ENCODE measurements at places on chromosomes 6 and 20.
A peak's percentile ranks its signal among the peaks of the same experiment; 100 is the strongest.

DNA sequence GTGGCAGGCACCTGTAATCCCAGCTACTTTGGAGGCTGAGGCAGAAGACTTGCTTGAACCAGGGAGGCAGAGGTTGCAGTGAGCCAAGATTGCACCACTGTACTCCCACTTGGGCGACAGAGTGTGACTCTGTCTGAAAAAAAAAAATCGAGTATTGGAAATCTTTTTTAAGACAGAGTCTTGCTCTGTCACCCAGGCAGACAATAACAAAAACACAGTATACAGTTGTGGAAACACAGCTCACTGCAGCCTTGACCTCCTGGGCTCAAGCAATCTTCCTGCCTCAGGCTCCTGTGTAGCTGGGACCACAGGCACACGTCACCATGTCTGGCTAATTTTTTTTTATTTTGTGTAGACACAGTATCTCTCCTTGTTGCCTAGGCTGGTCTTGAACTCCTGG, 15.0 kb downstream of the NANP start:
- no peak for DNase-seq

DNA sequence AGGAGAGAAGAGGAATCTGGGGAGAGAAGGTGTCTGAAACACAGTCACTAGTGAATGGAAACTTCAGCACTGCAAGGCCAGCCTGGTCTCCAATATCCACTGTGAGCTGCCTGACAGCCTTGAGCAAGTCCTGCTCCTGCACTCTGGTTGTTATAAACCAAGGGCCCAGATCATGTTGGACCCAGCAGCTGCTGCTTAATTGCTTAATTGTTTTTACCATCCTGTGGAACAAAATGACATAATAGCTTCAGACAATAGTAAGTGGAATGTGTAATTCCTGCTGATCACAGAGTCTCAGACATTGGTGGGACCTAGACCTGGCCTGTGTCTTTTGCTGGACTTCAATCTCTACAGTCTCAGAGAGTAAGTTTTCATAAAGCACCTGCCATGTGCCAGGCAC, 833.7 kb downstream of the TFAP2A start:
- no peak for DNase-seq

- no peak for DNase-seq
These were observed 37.1 kb downstream of the IGF2R start for GRCh38 chr6:160005861-160006540.

DNA sequence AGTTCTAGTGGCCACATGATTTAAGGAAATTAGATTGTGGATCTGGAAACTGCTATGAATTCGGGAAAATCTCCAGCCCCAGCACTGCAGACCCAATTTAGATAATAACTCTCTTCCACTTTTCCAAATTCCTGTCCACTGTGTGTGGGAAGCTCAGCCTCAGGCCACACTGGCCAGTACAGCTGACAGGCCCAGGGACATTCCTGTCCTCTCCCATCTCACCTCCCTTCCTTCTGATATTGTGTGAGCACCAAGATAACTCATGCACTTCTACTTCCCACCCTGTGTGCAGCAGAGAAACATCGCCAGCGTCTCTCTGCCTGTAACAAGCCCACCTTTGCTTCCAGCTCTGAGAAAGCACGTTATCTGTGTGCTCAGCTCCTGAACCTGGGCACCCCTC, 145.1 kb upstream of the RREB1 start:
- no peak for DNase-seq

GRCh38 chr20:45852326-45852725, 4.9 kb downstream of the ACOT8 start:
- no peak for DNase-seq

DNA sequence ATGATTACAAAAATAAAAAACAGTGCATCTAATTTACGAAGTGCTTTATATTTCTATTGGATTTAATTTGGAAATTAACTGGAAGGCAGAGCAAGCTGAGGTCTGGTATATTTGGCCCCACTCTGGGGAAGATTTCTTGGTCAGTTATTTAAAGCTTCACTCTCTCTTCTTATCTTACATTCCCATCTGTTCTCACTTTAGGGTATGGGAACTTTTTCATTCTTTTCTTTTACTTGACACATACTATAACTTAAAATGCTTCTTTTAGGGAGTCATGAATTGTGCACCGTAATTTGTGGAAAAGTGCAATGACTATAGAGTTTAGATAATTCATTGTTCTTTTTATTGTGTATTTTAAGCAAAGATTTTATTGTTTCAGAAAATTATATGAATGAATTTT, 170.4 kb downstream of the BCKDHB start:
- no peak for DNase-seq

- DNase-seq, result no peak
These were observed 759 bp downstream of the CRISP3 start for GRCh38 chr6:49743429-49743828.

DNA sequence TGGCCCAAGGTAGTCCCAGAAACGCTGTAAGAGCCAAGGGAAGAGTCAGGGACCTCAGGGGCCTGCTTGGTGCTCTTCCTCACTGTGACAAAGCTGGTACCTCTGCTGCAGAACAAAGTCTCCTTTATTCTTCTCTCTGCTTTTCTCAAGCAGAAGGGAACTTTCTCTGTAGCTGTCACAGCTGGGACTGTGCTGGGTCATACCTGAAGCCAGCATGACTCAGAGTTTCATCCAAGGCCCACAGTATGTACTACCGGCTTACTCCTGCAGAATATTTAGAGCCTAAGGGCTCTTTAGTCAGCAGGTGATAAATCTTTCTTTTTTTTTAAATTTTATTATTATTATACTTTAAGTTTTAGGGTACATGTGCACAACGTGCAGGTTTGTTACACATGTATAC, 183.2 kb downstream of the TINAG start:
- DNase-seq, result no peak

- DNase-seq, result no peak
These were observed 784.2 kb downstream of the KIF16B start for GRCh38 chr20:15789079-15789478.

DNA sequence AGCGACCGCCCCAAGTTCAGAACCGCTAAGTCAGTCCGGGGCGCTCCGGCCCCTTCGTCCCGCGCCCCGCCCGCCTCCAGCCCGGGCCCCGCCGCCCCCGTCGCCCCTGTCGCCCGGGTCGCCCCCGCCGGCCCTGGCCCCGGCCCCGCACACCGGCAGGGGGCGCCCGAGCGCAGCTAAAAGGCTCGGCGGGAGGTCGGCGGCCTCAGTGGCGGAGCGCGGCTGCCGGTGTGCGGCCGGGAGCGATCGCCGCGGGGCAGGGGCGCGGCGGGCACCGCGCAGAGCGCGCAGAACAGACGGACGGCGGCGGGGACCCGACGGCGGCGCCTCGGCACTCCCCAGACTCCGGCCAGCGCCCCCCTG, at the start of gene FNDC1:
TSS of gene FNDC1 (plus strand) at position 208 of the 363 bp plus-strand sequence. CDS start 197 bp downstream, outside the sequence.
- peak; percentile 69 for DNase-seq

DNA sequence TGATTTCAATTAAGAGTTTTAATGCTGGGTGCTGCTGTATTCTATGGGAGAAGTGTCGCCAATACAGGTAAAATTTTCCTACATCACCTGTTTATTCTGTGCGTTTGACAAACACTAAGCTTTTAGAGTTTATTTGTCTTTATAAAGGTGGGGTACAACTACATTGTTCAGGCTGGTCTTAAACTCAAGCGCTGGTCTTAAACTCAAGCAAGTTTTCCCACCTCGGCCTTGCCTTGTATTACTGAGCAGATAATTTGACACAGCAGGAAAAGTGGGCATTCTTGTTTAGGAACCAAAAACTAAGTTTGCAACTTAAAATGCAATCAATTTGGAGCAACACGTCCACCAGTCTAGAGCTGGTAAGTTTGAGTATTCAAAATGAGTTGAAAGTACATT, 112.9 kb upstream of the BTN3A2 start:
- no peak for DNase-seq

GRCh38 chr20:7029019-7029418, 261.5 kb downstream of the BMP2 start:
- no peak for DNase-seq

GRCh38 chr6:167429353-167429752, 104.5 kb downstream of the TTLL2 start:
- DNase-seq, result no peak

All from suppressor macrophage treated with lipopolysaccharide for 4 hours (primary cell).